ENCODE measurements at places on chromosomes 1 and 21.

GRCh38 chr1:183597656-183598347 lies 7.5 kb upstream of the NCF2 start:
- no peak for DNase-seq

DNA sequence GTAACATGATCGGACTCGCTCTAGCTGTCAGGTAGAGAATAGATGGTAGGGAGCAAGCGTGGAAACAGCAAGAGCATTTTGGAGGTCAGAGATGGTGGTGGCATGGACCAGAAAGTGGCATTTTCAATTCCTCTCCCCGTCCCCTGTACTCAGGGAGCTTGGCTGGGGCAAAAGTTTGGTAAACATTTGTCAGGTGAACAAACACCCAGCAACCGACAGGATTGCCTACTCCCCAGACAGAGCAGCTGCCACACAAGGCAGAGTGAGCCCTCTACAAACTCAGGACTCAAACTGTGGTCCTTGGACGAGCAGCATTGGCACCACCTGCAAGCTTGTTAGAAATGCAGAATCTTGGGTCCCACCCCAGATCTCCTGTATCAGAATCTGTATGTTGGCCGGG lies 14.3 kb downstream of the PTAFR start:
- no peak for DNase-seq

GRCh38 chr1:111990878-111991718 lies 1.6 kb upstream of the KCND3 start:
- DNase-seq = no peak

DNA sequence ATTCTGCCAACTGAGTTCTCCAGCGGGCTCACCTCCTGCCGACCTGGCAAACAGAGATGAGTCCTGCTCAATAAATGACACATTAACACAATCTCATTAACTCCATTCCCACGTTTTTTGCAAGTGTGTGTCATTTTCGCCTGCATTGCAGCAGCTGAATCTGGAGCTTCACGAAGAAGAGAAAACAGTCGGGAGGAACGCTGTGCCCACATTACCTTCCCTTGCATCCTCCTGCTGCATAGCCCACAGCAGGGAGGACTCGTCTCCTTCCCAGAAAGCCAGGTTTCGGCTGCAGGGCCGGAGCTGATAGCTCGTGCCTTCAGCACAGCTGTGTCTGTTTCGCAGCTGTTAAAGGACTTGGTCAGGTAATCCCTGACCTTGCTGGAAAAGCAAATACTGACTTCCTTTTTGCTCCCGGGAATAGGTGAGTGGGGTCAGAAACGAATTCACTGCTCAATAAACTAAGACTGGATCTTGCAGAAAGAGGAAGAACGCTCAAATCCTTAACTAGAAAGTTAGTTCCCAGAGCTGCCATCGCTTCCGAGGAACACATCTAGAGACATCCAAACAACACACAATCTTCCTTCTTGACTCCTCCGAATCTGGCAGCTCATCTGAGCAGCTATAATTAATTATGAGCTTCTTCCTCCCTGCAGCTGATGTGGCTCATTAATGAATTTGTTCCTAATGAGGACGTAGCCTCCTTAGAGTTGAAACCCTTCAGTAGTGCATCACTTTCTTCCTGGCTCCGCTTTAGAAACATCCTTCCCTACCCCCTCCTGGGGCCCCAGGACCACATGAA lies 33.0 kb downstream of the KANK4 start:
- DNase-seq = no peak

- no peak for DNase-seq
Measured at GRCh38 chr1:228554107-228554506, 66.9 kb downstream of the RNF187 start.

All from activated T-helper 1 cell treated with Interleukin-2 at 50 U/mL for 16 hours (primary cell).